ENCODE measurements at places on chromosomes 3 and 15.

DNA sequence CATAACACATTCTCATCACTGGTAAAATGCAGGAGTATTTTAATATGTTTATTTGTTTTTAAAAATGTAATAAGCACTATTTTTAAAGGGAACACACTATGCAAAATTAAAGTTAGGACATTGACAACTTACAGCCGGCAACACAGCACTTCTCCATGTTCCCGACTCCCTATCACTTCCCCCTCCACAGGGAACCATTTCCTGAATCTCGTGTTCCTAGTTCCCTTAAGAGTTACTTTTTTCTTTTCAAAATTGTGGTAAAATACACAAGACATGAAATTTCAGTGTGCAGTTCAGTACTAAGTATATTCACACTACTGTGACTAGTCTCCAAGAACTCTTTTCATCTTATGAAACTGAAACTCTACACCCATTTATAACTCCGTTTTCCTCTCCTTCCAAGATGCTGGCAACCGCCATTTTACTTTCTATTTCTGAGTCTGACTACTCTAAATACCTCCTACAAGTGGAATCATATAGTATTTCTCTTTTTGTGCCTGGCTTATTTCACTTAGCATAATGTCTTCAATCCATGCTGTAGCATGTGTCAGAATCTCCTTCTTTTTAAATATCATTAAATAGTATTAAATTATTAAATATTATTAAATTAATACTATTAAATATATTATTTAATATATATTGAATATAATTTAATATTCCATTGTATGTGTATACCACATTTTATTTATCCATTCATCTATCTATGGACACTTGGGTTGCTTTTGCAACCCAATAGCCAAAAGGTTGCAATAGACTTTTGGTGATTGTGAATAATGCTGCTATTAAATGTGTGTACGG is 25.9 kb upstream of the UBE2Q2 start:
- no peak for DNase-seq

DNA sequence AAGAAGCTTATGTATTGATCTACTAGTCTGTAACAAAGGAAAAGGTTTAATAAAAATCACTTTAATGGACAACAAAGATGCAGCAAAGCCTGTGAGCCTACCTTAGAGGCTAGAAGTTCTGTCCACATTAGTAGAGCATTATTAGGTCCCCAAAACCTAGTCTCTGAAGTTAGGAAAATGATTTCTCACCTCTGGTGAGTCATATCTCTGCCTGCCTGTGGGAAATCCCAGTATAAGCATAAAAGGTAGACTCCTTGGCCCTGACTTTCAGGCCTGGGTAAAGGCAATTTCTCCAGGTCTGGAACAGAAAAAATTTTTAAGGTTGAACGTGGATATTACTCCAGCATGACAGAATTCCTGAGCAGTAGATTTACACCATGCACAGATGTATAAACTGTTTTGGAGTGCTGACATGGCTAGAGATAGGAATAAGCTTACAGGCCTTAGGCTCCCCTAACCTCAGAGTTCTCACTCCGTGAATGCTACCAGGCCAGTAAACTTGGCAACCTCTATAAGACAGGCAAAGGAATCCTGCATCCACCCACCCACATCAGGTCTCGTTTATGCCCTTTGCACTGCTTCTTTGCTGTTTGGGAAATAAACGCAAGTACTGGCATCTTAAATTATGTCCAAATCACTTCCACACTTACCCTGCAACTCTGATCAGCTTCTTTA is 104.1 kb downstream of the SERPINI1 start:
- no peak for DNase-seq

DNA sequence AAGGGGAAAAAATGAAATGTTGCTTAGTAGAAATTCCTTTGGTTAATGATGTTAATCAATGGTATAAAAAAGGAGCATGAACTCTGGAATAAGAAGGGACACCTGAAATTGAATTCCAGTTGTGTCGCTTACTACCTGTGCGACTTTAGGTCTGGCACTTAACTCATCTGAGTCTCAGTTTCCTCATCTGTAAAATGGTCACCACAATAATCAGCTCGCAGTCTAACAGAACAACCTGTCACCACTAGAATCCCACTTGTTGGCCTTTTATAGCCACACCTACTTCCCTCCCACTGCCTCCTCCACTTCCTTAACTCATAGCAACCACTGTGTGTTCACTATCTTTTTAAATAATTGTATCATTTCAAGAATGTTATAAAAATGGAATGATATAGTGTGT is 2.5 kb downstream of the PLAAT1 start:
- DNase-seq: no peak

GRCh38 chr3:58102976-58103451 is 94.8 kb downstream of the FLNB start:
- no peak for DNase-seq

DNA sequence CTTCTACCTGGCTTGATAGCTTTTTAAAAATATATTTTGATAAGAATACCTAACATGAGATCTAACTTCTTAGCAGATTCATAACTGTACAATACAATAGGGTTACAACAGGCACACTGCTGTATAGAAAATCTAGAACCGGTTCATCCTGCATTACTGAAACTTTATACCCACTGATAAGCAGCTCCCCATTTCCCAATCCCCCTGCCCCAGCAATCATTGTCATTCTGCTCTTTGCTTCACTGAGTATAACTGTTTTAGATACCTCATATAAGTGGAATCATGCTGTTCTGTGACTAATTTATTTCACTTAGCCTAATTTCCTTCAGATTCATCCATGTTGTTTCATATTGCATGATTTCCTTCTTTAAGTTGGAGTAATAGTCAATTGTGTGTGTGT is 906.0 kb downstream of the GBE1 start:
- no peak for DNase-seq

DNA sequence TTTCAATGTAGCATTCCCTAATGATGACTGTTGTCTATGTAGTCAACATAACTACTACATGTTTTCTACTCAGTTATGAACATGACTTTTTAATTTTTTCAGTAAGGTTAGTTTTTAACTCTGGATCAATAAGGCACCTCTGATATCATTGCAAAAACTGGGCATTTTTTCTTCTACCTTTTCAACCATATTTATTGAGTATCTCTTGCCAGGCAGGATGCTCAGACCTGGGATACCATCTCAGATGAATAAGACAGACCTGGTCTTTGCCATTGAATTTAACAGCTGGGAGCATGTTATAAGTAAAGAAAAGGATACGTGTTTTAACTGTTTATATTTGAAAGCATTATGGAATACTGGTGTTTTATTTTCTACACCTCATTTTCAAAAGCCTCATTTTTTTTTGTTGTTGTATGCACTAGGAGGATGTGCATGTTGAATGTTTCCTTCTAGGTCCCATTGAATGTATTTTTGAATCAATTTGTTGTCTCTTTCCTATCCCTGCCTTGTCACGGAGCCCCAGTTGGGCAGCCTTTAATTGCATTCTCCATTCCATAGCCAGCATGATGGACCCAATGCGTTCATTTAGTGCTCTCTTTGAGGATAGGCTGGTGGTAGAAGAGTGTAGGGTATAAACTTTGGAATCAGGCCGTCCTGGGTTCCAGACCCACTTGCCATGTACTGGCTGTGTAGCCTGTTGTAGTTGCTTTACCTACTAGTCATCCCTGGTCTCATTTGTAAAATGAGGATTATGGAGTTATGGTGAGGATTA is 3.7 kb downstream of the TGFBR2 start:
- DNase-seq: no peak

Measured in left renal cortex interstitium (tissue), 4 donors.